ENCODE measurements at places on chromosomes 11 and 22. TPM values are rescaled to one million over a fixed set of nuclear protein-coding genes. Genes with fewer than 3 reads are reported as not detected.

DNA sequence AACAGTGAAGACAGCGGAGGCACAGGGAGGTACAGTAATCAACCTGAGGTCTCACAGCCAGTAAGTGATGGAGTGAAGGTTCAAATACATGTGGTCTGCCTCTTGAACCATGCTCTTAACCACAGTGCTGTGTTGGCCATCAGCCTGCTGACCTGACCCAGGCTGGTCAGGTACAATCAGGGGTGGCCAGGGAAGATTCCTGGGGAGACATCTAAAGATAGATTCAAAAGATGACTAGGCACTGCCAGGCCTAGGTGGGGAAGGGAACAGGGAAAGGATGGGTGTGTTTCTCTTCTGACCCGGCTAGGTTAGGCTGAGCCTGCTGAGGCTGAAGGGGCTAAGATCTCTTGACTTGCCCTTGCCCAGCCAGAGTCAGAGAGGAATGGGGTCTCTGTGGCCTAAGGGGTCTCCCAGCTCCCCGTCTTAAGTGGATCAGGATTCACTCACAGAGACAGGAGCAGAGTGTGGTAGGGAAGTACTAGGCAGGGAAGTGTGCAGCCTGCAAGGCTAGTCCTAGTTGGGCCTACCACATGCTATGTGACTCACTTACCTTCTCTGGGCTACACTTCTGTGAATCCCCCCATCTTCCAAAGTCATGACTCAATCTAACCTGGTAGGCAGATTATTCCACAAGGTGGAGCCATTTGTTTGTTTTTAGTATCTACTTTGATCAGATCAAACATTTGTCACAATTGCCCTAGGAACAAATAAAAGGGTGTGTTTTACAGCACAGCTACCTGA is 10.4 kb upstream of the SREBF2 start:
- DNase-seq, result no peak

DNA sequence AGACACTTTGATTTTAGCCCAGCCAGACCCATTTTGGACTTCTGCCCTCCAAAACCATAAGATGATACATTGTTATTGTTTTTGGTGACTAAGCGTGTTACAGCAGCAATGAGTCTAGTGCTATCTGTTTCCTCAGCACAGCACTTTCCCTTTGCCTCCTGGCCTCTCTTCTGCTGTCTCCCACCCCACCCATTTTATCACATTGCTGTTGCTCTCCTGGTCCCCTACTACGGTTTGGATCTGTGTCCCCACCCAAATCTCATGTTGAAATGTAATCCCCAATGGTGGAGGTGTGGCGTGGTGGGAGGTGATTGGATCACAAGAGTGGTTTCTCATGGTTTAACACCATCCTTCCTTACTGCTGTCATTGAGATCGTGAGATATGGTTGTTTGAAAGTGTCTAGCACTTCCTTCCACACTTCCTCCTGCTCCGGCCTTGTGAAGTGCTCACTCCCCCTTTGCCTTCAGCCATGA is 59.8 kb upstream of the CD82 start:
- no peak for DNase-seq

- DNase-seq, result no peak
These were observed 3.6 kb downstream of the BCL9L start for GRCh38 chr11:118921929-118922744.

The KRTAP5-9 gene
- not detected for total RNA-seq

- DNase-seq, result peak; percentile 34
These were observed 393.5 kb downstream of the BUD13 start for GRCh38 chr11:116379185-116379828.

- no peak for DNase-seq
These were observed 535.8 kb downstream of the KCNA4 start for GRCh38 chr11:29480981-29481380.

DNA sequence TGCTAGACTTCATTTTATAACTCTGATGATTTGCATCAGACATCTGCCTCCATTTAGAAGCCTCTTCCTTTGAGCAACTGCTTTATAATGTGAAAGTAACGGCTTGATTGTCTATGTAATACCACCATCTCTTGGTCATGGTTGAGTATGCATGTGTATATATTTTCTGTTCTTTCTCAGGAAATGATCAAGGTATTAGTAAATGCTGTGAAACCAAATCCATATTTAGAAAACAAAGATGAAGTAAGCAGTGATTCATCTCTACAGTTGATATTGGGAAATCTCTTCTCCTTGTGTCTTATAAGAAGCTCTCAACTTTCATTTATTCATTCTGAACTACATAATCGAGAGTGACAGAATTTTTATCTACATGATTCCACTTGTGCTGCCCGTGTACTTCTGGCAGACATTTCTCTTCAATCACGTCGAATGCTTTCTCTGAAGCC is 104.6 kb upstream of the ANO3 start:
- no peak for DNase-seq

The MAPK12 gene
- 3.6 TPM for total RNA-seq

The LDHAL6A gene
- not detected for total RNA-seq

- no peak for DNase-seq
These were observed 67.6 kb downstream of the PARVA start for GRCh38 chr11:12445001-12445400.

DNA sequence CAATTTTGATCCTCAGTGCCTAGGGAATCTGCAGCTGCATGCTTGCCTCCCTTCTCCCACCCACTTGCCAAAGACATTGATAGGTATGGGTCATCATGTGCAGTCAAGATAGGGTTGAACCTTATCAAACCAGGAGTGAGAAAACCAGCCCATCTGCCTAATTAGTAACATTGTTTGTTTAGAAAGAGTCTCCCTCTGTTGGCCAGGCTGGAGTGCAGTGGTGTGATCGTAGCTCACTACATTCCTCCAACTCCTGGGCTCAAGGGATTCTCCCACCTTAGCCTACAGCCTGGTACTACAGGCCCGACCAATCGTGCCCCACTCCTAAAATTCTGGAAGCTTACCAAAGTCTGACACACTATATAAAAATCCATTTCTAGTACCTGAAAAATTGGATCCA is 4.6 kb downstream of the C11orf71 start:
- no peak for DNase-seq

- no peak for DNase-seq
These were observed 514 bp upstream of the HDAC10 start for GRCh38 chr22:50251477-50252081.

The ABCG4 gene
- not detected for total RNA-seq

The TMEM121B gene
- 0.08 TPM for total RNA-seq

The MYOD1 gene
- not detected for total RNA-seq

- no peak for DNase-seq
These were observed 76.7 kb downstream of the PISD start for GRCh38 chr22:31585161-31585859.

DNA sequence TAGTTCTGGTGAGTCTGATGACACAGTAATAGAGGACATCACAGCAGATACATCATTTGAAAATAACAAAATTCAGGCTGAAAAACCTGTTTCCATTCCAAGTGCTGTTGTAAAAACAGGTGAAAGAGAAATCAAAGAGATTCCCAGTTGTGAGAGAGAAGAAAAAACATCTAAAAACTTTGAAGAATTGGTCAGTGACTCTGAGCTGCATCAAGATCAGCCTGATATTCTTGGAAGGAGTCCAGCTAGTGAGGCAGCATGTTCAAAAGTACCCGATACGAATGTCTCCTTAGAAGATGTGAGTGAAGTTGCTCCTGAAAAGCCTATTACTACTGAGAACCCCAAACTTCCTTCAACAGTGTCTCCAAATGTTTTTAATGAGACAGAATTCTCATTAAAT is 38.7 kb downstream of the RTN3 start:
- no peak for DNase-seq

The PANX3 gene
- total RNA-seq, result not detected

The CYP2D6 gene
- 4.4 TPM for total RNA-seq

The CPT1B gene
- total RNA-seq, result 85.2 TPM

The ARHGEF17 gene
- total RNA-seq, result not detected

DNA sequence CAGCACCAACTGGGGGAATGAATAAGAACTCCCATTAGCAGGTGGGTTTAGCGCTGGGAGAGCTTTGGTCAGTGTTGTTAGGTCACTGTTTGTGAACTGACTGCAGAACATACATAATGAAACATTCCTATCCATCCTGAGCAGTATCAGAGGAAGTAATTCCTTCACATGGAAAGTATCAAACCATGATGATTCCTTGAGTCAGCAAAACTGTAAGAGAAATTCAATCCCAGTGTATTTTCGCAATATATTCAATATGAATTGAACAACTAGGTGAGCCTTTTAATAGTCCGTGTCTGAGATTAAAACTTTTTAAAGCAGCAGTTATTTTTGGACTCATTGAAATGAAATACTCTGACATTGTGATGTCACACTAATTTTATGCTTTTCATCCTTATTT is 42.9 kb upstream of the TTC36 start:
- no peak for DNase-seq

The LYVE1 gene
- total RNA-seq, result not detected

The OR52H1 gene
- not detected for total RNA-seq

DNA sequence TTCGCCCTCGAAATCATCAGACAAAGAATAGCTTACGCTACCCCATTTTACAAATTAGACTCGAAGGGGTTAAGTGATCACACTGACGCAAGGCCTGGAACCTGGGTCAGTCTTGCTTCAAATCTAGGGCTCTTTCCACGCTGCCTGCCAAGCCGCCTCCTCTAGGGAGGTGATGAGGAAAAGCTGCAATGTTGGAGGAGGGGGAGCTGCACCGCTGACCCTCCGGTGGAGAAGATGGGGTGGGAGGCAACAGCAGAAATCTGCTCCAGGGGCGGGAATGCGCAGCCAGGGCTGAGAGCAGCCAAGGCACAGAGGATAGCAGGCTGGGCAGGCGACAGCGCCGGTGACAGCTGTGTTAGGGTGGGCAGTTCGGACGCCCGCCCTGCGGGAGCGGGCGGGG is 595 bp downstream of the SYVN1 start:
- peak; percentile 55 for DNase-seq

GRCh38 chr22:23749841-23750301 is 1.0 kb downstream of the ZNF70 start:
- no peak for DNase-seq

The KRTAP5-7 gene
- total RNA-seq, result not detected

DNA sequence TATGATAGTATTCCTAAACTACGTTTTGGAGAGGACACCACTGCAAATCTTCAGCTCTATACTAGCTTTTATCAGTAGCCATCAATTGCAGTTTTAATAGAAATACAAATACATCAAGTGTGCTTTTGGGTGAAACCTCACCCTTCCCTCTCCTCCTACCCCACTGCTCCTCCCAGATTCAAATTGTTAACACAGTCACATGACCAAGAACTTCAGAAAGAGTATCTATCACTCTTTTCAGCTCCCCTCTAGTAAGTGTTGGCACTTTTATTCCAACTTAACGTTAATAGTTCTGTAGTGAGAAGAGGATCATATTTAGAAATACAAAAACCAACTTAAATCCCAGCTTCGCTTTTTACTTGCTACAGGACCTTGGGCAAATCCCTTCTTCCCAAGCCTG is 17.0 kb downstream of the RRAS2 start:
- no peak for DNase-seq

DNA sequence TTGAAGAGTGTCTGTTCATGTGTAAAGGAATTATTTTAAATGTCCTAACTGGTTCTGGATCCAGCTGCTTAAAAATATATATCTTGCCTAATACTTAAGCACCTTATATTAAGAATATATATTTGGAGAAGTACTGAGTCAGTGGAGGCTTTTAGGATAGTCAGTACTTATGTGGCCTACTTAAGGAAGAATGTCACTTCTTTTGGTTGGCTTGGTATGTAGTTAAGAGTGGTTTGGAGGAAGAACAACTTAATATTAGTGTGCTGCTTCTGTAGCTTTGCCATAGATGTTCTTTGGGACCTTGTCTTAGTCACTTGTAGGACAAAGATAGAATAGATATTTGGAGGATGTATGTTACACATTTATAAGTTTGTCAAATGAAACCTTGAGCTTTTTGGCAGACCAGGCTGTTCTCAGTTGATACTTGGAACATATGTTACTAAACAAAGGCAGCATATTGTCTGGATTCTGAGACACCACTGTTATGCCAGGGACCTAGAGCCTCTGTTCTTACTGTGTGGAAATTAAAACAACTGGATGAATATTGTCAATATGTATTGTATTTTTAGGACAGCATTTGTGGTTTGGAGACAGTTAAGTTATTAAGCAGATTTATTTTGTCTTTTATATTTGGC is 4.9 kb downstream of the HIPK3 start:
- no peak for DNase-seq

- DNase-seq, result peak; percentile 66
These were observed 23.8 kb downstream of the LRRC10B start for GRCh38 chr11:61532134-61533038.

DNA sequence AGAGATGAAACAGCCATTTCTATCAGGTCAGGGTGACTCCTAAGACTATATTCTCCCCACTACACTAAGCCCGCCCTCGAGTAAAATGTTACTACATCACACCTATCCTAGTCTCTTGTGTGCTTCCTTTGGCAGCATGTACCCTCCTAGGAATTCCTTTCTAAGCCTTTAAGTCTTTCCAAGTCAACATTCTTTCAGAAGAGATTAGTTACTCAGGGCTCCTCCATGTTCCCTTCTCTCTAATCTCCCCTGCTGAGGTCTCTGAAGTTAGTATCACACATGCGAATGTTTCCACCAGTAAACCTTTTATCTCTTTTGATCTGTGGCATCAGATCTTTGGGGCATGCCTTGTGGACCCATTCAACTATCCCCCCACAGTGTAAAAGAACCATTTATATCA is 873.7 kb upstream of the FAT3 start:
- DNase-seq, result no peak

GRCh38 chr11:119373921-119374631 is 7.4 kb downstream of the USP2 start:
- DNase-seq, result no peak

GRCh38 chr11:14346303-14346955 is 12.6 kb downstream of the RRAS2 start:
- no peak for DNase-seq

- DNase-seq, result no peak
These were observed 2.0 kb upstream of the VSIG10L2 start for GRCh38 chr11:125943661-125944349.

The HTR3B gene
- not detected for total RNA-seq

DNA sequence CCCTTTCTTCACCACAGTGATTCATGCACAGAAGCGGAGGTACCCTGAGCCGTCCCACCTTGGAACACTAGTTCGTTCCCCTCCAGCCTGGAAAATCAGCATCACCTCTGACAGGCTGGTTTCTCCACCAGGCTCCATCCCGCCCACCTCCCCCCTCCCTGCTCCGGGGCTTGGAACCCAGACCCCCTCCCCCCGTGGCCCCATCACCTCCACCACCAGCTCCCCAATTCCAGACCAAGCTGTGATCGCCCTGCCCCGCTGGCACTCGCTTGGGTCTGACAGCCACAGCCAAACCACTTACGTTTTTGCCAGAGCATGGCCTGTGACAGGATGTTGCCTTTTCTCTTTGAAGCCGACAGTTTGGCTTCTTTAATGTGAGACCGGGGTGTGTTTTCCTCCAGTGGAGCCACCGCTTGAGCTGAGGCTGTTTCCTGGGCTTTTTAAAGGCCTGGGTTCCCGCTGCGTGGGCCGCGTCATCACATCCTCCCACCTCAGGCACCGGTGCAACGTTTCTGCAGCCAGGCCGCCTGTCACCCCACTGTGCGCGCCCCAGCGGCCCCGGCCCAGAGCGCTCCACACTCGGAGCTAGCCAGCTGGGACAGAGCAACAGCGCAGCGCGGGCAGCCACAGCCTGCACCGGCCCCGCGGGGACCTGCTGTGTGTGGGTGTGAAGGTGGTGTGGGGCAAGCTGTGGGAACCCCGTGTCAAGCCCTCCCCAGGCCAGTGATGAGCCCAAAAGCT is at the start of gene POU2AF1:
Gene POU2AF1 (minus strand): TSS at position 415 of the 741 bp plus-strand sequence. CDS start 98 bp downstream, at position 317.
- peak; percentile 81 for DNase-seq
